CD8-positive, alpha-beta memory T cell (primary cell): ENCODE measurements at places on chromosomes 2 and 18. TPM values are rescaled to one million over a fixed set of nuclear protein-coding genes. Genes with fewer than 3 reads are reported as not detected.

- no peak for DNase-seq
Observed at GRCh38 chr2:42054714-42055430, 7.1 kb downstream of the PKDCC start.

The COLEC12 gene
- total RNA-seq, result not detected

DNA sequence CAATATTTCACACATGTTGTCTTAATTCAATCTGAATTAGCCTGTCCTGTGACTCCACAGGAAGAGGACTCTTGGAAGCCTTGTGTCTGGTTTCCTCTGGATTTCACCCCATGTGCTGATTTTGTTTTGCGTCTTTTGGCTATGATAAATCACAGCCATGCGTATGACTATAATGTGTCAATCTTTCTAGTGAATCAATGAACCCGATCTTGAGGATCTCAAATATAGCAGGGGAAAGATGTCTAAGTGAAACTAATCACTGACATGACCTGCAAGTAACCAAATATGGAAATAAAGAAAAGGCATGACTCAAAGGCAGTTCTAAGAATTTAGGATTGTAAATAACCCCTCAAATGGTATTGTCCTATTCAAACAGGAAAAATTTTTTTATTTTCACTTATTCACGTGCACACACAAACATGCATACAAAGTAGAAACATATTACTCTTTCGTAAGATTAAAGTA, 8.2 kb downstream of the WDFY1 start:
- no peak for DNase-seq

The GPR45 gene
- total RNA-seq, result not detected

DNA sequence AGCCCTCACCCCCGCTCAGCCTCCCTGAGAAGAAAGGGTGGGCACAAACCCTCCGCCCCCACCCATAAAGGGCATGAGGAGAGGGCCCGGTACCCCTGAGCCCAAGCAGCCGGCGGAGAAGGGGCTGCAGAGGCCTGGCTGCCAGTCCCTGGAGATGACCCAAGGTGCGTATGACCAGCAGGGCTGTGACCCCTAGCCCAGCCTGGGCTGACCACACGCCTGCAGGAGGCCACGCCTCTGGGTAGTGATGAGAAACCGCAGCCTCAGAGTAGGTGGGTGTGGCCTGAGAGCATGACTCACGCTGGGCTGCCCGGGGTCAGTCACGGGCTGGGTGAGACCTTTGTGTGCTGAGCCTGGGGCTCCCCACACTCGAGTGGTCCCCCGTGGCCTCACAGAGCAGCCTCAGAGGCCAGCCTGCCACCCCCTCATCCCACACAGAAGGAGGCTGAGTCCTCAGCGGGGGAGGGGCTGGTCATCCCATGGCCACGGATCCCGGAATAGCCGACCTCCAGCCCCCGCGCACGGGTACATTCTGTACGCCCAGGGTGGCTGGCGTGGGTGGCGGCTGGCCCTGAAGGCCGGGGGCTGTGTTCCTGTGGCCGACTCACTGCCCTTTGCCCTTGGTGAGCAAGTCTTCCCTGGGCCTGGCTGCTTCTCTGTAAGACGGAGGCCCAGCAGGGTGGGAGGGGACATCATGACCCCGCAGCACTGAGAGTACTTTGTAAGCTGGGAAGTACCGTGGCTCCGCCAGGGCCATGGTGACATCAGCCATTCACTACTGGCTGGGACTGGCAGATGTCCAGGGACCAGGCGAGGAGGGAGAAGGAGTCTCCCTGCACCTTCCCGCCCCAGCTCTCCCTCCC, 110.8 kb upstream of the OTOS start:
- DNase-seq, result no peak

DNA sequence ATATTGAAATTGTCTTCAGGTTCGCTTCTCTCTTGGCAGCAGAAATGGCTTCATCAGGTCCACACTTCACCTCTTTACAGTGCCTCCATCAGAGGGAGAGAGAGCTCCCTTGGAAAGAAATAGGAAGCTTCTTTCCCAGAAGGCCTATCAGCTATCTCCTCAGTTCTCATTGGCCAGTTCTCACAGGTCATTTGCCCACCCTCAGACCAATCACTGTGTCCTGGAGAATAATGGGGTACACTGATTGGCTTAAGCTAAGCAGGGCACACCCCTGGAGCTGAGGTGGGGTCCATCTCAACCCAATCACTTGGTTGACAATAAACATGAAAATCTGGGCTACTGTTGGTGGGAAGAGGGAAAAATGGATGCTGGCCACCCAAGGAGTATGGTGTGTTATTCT, 5.2 kb downstream of the GNLY start:
- no peak for DNase-seq

The SAP130 gene
- 22.9 TPM for total RNA-seq

The PLGLB2 gene
- total RNA-seq, result 0.59 TPM

The CXCR4 gene
- 106 TPM for total RNA-seq

The NUP35 gene
- 42.5 TPM for total RNA-seq

DNA sequence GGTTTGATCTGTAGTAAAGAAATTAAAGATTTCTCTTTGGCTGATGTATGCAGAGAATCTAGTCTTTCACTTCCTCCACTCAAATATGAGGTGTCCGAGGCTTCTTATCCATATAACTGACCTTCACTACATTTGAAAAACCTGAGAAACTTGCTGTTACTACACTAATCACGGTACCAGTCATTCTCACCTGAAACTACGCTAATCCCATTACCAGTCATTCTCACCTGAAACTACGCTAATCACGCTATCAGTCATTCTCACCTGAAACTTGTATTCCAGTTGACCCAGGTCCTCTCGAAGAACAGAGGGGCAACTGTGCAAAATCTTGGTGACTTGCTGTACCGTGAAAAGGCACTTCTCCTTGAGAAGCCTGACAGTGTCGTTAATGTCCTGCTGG, 5.1 kb downstream of the MTERF4 start:
- DNase-seq, result no peak

The BZW1 gene
- 495 TPM for total RNA-seq

The ARHGAP15 gene
- 41.3 TPM for total RNA-seq

The MARCO gene
- total RNA-seq, result not detected

The LNPK gene
- 36.0 TPM for total RNA-seq

The RNF138 gene
- 82.7 TPM for total RNA-seq

GRCh38 chr2:67846370-67847070, 216.3 kb downstream of the C1D start:
- no peak for DNase-seq

DNA sequence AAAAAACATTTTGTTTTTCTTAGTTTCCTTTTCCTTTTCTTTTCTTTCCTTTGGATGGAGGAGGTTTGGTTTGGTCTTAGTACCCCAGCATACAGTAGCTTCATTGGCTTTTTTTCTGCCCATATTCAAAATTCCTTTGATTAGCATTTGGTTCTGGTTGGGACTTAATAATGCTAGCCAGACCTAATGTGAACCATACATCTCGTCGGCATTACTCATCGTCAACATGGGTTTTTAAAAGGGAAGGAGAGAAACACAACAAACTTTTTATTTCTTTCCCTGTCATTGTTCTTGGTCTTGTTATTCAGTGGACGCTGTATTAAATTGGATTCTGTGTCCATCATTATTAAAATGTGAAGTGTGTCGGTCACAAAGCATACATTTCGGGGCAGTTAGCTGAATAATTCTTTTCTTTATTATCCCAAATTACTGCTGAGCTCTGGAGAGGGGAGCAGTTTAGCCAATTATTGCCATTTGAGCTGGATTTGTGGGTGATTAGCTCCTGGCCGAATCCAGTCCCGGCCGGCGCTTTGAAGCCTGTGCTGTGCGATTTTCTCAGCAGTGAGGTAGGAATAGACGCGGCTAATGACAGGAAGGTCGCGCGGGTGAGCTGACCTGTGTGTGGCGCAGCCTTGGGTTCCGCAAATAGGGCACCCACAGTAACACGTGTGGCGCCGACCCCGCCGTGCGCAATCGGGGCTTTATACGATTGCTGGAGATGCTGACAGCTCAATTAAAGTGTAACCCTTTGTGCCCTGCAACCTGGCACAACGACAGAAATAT, 303.3 kb downstream of the GBX2 start:
- no peak for DNase-seq

The VWA3B gene
- total RNA-seq, result not detected
